NCI-H1436 treated with DMSO at 0.1 percent for 48 hours (cell line): ENCODE measurements at places on chromosomes 4 and X.
A peak's percentile ranks its signal among the peaks of the same experiment; 100 is the strongest.

DNA sequence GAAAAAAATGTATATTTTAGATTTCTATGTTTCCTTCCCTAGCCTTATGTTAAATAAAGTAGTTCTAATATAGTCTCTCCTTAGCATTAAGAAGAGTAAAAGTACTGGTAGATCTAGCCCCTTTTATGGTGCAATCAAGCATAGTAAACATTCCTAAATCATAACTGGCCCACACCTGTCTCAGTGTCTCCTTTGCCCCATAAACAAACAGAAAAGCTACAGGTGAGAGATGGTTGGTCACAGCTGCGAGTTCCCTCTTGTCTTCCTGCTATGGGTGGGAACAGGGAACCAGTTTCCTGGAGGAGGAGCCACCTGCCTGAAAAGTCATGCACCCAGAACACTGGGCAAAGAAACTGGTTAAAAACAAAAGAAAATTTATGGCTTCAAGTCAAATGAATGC, 16.6 kb downstream of the SOWAHB start:
- no peak for DNase-seq

DNA sequence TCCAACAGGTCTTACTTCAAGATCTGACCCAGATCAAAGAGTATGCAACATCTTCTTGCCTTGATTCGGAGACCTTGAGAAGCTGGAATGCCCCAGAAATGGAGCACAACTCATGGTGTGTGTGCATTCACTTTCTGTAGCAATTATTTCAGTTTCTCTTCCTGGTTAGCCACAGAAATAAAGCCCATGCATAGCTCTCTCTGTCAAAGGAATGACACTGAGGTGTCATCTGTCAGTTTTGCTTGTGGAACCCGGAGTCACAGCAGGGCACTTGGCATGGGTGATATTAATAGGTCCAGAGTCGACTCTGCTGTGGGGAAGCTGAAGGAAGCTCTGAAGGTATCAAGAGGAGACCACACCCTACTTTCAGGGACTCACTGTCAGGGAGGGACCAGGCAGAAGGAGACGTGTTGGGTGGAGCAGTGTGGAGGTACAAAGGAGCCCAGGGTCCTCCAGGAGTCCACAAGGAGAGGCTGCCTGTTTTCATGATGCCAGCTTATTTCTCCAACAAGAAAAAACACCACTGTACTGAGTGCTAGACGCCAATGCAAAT, 10.7 kb downstream of the CLNK start:
- no peak for DNase-seq

GRCh38 chr4:56863441-56864139, 42.1 kb upstream of the SPINK2 start:
- no peak for DNase-seq

- DNase-seq = no peak
These were observed 331.0 kb upstream of the CPXCR1 start for GRCh38 chrX:88416002-88416401.

GRCh38 chrX:131763674-131764073, 219.8 kb downstream of the OR13H1 start:
- DNase-seq = no peak

DNA sequence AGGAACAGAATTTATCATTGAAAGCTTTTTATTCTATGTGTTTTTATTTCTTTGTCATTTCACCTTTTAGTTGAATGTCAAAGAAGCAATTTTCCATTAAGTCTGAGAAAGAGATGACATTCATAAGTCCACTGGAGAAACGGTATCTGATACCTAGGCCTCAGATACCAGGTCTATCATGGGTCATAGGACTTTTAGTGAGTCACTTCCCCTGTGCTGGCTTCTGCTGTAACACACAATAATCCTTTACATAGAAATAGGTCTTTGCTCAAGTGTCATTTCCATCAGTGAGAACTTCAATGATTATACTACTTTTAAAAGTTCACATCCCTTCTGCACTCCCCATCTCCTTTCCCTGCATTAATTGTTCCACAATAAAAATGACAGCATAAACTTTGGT, 125.5 kb upstream of the ARMCX2 start:
- DNase-seq = no peak

DNA sequence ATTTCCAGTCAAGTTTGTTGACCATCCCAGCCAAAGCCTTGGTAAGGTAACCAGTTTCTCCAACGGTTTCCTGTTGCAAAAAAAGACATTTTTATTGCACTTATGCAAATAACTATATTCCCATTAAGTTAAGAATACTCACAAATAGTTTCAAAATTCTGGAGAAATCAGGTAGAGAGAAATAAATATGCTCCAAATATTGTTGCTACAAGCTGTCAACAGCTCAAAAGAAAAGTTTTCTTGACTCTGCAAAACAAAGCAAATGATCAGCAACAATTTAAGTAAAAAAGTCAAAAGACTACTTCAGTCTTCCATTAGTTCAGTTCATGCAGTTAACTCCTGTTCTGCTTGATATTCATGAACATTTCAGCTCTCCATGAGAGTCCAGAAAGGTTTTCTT, 49.0 kb upstream of the UGT8 start:
- DNase-seq = no peak

DNA sequence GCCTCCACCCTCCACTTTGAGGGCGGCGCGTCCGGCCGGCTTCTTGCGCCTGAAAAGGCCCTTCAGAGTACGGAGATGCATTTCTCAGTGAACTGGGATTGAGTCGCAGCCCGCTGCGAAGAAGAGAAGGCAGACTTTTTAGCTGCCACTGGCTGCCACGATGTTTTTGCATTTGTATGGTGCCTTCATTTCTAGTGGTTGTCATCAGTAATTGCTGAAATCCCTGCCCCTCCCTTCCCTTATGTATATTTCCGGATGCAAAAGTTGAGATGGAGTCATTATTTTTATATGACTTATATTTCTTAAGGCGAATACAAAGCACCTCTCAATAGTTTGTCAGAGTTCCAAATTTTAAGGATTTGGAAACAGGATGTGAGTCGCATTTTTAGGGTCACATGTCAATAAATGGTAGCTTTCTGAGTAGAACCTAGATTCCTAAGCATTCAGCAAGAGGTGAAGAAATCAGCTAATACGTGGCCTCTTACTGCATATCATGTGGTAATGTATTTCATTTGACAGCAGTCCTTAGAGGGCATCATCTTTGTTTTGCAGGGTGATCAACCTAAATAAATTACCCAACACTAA, 658 bp downstream of the ATP6AP2 start:
- DNase-seq = no peak

DNA sequence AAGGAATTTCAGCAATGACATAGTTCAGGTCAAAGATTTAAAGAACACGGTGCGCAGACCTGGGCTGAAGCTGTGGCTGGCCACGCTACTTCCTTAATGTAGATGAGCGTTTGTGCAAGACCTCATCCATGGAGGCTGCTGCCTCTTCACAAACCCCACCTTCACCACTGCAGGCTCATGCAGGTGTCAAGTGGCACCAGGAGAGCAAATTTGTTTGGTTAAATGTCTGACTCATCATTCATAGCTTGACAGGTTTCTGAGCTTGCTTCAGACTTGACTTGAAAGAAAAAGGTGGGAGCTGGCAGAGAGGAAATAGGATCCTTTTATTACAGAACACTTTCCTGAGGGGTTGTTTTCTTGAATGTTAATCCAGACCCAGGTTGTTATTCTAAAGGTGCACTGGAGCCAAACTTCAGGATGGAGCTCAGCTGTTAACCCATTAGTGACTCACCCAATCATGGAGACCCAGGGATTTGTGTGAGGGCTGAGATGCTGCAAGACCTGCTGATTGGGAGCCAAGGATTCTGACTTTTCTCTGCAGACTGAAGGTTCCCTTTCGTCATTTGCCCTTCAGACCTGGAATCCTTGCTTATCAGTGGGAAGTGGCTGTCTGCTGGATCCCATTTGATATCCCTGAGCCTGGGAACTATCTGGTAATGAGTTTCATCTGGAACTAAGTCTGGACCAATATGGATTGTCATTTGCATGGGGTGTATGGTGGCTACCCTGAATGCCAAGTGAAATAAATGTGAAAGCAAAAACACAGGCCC, 315.3 kb downstream of the PTTG2 start:
- peak; percentile 79 for DNase-seq

GRCh38 chr4:113695328-113696169, 66.0 kb downstream of the CAMK2D start:
- no peak for DNase-seq

GRCh38 chr4:169005453-169006099, 4.5 kb downstream of the CBR4 start:
- no peak for DNase-seq

DNA sequence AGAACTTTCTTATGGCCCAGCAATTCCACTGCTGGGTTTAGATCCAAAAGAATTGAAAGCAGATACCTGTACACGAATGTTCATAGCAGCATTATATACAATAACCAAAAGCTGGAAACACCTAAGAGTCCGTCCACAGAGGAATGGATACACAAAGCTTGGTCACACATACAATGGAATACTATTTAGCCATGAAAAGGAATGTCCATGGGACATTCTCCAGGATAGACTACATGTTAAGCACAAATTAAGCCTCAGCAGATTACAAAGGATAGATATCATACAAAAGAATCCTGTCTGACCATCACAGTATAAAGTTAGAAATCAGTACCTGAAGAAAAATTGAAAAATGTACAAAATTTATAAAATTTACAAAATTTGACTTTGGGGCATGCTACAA, 12.7 kb upstream of the MAEA start:
- DNase-seq = no peak
